ENCODE measurements at places on chromosomes 2 and 18.

GRCh38 chr2:216615298-216616082, 17.7 kb upstream of the IGFBP2 start:
- DNase-seq, result no peak

DNA sequence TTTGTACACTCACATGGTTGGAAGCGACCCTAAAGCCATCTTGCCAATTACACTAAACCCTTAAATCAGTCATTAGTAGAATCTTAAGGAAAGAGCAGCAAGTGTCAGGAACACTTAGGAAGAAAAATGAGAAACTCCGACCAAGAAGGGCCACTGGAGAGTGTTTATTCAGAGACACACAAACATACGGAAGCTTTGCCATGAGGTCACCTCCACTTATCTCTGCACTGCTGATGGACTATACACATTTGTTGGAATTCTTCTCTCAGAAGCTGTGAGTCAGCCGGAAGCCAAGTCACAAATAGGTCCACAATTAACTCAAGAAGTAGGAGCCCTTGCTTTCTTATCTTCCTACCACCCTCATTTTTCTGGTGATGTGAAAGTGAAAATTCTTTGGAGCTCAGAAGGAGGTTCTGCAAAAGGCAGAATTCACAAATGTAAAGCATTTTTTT, 21.6 kb downstream of the BMP10 start:
- no peak for DNase-seq

DNA sequence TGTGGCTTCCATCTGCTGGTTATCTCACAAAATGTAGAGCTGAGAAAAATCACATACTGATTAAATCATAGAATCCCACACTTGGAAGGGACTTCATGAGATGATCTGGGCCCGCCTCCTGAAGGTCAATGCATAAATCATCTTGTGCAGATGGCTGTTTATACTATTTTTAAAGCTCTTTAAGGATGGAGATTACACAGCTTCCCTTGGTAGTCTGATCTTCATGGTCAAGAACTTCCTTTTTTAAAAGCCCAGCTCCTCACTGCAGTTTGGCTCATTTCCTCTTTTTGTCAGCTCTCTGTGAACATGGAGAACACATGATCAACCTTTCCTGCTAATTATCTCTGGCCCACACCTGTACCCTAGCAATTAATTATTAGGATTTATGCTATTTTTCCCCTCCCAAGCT, 25.9 kb downstream of the GCG start:
- no peak for DNase-seq

GRCh38 chr2:108271691-108272253, 16.9 kb upstream of the SULT1C2 start:
- no peak for DNase-seq

GRCh38 chr2:240840435-240841060, 20.5 kb upstream of the KIF1A start:
- peak; percentile 25 for DNase-seq

DNA sequence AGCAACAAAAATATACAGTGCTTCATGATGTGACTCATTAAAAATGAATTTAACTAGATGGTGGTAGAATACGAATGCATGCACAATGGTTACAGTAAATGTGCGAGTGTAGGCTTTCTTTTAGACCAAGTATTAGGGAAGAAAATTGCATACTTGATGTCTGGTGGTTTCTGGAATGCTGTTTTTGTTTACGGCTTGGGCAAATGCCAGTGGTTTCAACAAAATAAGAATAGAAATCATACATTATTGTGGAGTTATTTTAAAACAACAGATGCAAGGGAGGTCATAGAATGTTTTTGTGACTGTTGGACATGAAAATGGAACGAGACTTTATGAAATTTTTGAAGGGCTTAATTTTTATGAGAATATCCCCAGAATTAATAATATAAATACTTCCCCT, 580.9 kb downstream of the PLCL1 start:
- no peak for DNase-seq
